SK-MEL-5 (cell line): ENCODE measurements at places on chromosomes 5 and 9. TPM values are rescaled to one million over a fixed set of nuclear protein-coding genes. Genes with fewer than 3 reads are reported as not detected.

TGFBI gene
- total RNA-seq: 304 and 330 TPM in 2 replicates

KIF4B gene
- not detected in 2 replicates for total RNA-seq

- DNase-seq: no peak
These were observed 47.8 kb upstream of the HTR4 start for GRCh38 chr5:148702019-148702596.

DNA sequence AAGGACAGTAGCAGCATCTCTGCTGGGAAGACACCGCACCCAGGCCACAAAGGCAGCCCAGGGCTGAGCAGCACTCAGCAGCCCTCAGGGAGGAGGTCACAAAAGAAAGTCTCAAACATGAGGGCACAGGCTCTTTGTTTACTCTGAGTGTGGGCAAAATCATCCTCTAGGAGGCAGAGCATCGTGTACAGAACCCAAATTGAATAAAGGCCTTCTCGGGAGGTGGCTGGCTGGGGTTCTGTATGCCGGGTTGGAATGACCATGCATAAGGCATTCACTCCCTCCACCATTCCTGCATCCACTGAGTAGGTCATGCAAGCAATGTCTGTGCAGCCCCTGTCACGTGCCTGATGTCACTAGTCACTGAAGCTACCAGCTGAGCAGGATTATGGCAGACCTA is 412.8 kb downstream of the SPOCK1 start:
- DNase-seq: peak; percentile 14

GRCh38 chr5:79200573-79201183 is 35.3 kb upstream of the JMY start:
- DNase-seq: peak; percentile 49
